ENCODE measurements at places on chromosomes 5 and 9.

DNA sequence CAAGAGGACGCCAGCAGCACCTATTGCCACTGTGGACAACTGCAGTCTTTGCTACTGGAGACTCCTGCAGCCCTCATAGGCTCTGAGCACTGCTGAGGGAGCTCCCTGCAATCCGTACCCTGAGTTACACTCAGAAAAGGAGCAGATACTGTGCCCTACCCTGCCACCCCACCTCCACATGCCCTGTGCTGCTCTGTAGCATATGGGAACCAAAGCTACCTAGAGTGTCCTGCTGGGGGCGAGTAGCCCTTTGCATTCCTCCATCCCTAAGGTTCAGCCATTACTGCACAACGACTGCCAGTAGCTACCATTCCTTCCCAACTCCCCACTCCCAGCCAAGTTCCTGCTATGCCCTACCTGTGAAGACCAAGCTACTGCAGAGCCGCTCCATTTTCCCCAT is 90.2 kb upstream of the SNCAIP start:
- no peak for DNase-seq

DNA sequence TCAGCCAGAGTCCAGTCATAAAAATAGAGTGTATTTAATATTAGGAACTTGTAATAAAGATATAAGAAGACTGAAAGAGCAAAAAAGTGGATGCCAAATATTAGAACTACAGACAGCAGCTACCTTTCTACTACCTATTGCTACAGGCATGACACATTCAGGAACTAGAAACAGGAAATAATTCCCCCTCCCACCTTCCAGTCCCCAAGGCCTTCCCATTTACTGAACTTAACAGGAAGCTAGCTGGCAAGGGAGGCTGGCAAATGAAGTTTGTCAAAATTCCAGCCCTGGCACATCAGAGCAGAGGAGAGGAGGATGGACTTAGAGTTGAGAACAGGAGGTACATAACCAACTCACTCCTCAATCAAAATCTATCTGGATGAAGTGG is 50.2 kb upstream of the RIC1 start:
- DNase-seq = no peak

DNA sequence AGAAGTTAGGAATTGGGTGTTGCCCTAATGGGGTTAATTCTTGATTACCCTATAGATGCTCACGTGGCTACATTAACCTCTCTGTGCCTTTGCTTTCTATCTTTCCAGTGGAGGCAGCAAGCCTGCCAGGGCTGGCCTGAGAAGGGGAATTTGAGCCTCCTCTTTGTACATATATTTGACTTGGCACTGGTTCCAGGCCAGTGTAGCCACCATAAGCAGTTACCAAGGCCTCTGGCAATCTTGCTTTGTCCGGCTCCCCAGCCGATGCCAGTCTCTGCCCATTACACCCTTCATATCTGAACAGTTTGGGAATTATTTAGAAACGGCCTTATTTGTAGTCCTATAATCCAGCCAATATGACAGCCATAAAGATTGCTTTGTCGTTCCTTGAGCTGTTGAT is 58.6 kb upstream of the PPARGC1B start:
- no peak for DNase-seq

GRCh38 chr9:132486706-132487350 is 76.8 kb downstream of the CFAP77 start:
- DNase-seq = no peak

DNA sequence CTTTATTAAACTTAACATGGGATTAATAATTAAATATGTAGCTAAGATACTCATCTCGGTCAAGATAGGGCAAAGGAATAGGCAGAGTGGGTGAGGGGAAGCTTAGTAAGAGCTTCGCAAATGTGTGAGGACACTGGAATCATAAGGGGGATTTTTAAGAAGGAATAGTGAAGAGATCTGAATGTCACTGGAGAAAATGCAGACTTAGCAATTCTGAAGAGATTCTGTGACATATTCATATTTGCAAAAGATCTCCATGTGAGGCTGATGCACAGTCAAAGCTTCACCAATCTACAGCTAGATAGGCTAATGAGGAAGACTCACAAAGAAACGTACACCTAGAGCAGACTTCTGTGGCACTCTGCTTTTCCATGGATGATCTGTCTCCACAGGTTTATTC is 1202.8 kb upstream of the CDH6 start:
- DNase-seq = no peak

- DNase-seq = no peak
Measured at GRCh38 chr5:78647838-78648358, 674 bp downstream of the LHFPL2 start.

GRCh38 chr9:113488071-113488470 is 24.5 kb downstream of the RGS3 start:
- DNase-seq = peak; percentile 66

GRCh38 chr9:126625329-126626126 is 11.8 kb downstream of the LMX1B start:
- DNase-seq = no peak

DNA sequence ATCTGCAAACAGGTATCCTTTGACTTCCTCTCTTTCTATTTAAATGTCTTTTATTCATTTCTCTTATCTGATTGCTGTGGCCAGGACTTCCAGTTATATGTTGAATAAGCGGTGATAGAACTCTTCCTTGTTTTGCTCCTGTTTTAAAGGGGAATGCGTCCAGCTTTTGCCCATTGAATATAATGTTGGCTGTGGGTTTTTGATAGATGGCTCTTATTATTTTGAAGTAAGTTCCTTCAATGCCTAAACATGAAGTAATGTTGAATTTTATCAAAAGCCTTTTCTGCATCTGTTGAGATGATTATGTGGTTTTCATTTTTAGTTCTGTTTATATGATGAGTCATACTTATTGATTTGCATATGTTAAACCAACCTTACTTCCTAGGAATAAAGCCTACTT is 300.5 kb upstream of the CTNND2 start:
- DNase-seq = no peak

DNA sequence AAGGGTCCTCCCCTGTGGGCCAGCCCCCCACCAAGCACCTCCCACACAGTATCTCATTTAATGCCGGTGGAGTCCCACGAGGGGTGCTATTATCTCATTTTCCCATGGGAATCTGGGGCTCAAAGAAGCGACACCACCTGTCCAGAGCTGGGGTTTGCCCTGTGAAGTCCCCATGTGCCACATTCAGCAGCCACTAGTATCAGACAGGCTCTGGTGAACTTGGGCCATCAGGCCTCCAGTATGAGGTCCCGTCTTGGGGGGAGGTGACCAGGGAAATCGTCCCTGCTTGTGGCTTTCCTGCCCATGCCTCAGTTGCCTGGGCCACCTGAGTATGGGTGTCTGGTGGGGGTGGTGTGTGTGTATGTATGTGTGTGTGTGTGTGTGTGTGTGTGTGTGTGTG is 222.7 kb downstream of the PBX3 start:
- DNase-seq = peak; percentile 79

- no peak for DNase-seq
Measured at GRCh38 chr5:54443270-54443669, 12.2 kb upstream of the HSPB3 start.

GRCh38 chr5:90055831-90056328 is 353.7 kb downstream of the CETN3 start:
- no peak for DNase-seq

DNA sequence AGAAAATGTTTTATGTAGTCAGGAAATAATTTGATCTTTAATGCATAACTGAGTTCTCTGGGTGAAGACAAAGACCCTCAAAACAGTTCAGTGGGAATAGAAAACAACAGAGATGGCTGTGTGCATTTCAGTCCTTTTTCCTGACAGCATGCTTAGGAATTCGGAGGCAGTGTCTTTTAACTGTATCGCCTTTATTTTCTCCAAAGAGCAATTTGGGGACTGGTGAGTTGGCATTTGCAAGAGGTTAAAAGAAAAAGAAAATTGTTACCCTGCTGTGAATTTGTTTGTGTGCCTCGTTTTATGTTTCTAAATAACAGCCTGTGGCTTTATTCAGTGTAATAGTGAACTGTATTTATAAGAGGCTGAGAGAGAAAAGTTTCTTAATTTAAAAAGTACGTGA is 227.8 kb upstream of the DMAC1 start:
- DNase-seq = no peak

- DNase-seq = peak; percentile 91
Measured at GRCh38 chr5:133052317-133053175, 733 bp downstream of the HSPA4 start.

DNA sequence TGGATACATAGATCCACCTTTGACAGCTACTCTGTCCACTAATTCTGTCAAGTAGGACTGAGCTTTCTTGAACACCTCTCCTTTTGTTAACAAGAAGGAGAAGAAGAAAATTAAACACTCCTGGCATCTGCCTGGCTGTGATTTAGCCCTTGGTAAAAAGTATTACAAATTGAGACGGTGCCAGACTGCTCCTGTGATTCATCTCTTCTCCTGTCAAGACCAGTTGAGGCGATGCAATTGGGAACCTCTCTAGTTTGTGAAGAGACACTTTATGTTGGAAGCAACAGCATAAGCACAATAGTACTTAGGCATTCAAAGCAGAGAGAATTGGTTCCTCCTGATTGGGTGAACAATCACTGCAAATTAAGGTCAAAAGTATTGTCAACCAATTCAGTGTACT is 72.7 kb downstream of the GHR start:
- peak; percentile 49 for DNase-seq

DNA sequence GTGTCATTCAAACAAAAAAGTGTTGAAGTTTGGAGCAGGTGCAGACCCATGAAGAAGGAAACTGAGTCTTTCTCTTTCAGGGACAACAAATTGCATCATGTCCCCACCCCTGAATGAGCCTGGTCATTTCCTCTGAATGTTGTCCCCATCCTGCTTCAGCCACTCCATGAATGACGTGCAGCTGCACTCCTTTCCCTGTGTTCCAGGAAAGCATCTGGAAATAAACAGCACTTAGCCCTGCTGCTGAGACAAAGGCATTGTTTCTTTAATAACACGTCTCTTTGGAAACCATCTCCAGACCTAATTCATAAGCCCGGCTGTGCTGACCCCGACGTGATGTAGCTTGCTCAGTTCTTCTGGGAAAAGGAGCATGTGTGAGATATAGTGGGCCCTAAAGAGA is 682.3 kb downstream of the BRINP1 start:
- no peak for DNase-seq

DNA sequence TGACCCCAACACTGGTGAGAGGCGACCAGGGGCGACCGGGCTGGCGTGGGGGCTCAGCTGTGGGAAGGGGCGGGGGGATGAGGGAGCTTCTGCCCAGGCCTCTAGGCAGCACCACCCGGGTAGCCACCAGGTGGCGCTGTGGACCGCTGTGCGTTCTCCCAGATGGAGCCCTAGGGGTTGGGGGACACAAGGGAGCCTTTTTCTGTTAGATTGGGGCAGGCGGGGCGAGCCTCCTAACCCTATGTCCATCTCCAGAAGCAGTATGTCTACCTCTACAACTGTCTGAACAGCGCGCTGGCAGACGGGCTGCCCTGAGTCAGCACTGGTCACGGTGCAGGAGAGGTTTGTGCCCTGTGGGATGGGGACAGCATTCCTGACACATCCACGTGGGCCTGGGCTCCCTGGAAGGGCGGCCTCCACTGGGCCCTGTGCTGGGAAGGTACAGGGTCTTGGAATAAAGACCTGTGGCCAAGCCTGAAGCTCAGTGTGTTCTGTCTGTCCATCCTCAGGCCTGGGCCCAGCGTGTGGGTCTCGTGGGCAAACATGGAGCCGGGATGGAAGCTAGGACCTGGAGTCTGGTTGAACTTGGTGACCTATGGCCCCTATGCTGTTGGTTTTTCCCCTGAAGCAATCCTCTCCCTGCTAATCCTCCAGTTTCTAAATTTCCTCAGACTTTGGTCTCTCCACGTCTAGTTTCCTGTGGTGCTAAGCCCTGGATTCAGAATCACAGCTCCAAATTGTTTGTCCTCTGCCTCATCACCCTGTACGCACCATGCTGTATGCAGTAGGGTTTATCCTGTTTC is 23.1 kb upstream of the SPTLC1 start:
- DNase-seq = no peak

DNA sequence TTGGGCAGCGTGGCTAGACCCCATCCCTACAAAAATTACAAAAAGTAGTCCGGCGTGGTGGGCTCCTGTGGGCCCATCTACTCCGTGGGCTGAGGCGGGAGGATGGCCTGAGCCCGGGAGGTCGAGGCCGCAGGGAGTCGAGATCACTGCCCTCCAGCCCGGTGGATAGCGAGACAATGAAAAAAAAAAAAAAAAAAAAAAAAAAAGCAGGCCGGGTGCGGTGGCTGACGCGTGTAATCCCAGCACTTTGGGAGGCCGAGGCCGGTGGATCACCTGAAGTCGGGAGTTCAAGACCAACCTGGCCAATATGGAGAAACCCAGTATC is 110.5 kb upstream of the LPCAT1 start:
- DNase-seq = no peak

DNA sequence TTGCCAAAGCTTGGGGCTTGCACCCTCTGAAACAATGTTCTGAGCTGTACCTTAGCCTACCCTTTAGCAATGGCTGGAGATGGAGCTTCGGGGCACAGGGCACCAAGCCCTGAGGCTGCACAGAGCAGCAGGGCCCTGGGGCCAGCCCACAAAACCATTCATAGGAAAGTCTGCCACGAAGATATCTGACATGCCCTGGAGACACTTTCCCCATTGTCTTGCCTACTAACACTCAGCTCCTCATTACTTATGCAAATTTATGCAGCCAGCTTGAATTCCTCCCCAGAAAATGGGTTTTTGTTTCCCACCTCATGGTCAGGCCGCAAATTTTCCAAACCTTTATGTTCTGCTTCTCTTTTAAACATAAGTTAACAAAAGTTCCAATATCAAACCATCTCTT is 105.7 kb downstream of the DTWD2 start:
- DNase-seq = no peak

DNA sequence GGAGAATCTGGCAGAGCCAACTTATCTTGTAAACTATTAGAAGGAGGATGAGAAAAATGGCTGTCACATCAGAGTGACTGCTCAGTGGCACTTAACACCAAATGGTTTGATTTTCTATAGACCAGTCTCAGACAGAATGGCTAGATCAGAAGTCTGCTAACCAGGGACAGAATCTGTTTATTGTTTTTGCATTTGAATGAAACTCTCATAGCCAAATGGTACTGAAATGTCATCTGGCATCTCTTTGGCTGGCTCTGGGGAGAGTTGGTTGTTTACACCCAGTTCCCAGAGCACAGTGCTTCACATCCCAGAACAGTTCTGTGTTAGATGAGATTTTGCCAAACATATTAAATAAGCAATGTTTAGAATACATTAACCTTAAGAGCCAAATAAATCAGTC is 106.6 kb upstream of the HMHB1 start:
- DNase-seq = no peak

DNA sequence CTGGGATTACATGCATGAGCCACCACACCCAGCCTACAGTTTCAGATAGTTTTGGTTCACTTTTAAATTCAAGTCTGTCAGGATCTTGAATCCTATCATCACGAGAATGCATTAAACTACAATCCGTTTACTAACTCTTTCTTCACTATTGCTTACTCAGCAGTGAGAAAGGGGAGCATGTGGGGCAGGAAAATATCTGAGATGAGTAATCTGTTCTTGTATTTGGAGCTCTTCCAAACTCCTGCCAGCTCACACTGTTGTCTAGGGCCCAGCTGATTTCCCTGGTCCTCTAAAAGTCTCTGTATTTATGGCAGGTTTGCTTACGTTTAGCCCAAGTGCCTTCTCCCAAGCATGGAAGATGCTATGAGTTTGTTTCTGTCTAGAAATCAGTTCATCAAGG is 152.2 kb downstream of the FGF18 start:
- no peak for DNase-seq

- no peak for DNase-seq
Measured at GRCh38 chr9:32854271-32854670, 70.9 kb downstream of the TMEM215 start.
